Activated CD4-positive, alpha-beta T cell treated with anti-CD3 and anti-CD28 coated beads, Interleukin-2, amount 50 U/mL, for 48 hours (primary cell): ENCODE measurements at places on chromosomes 4 and X.
A peak's percentile ranks its signal among the peaks of the same experiment; 100 is the strongest.

GRCh38 chr4:162706632-162707031 is 460.1 kb downstream of the NAF1 start:
- DNase-seq = no peak

GRCh38 chrX:148609515-148610327 is 109.3 kb downstream of the AFF2 start:
- peak; percentile 15 for DNase-seq

DNA sequence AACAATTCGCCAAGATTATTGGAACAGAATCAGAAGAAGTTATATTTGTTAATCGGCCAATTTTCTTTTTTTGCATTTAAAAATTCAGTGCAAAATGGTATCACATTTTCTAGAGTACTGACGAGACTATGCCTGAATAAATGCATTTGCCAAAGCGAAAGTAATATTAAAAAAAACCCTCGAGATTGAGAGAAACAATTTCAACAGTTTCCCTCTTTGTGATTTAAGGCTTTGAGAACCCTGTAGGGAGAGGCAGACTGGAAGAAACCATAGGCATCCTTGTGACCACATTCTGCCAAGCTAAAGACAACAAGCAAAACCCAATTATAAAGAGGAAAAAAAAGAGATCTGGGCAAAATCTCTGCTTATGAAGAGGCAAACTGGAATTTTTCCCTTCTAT is 218.1 kb upstream of the GK2 start:
- no peak for DNase-seq

DNA sequence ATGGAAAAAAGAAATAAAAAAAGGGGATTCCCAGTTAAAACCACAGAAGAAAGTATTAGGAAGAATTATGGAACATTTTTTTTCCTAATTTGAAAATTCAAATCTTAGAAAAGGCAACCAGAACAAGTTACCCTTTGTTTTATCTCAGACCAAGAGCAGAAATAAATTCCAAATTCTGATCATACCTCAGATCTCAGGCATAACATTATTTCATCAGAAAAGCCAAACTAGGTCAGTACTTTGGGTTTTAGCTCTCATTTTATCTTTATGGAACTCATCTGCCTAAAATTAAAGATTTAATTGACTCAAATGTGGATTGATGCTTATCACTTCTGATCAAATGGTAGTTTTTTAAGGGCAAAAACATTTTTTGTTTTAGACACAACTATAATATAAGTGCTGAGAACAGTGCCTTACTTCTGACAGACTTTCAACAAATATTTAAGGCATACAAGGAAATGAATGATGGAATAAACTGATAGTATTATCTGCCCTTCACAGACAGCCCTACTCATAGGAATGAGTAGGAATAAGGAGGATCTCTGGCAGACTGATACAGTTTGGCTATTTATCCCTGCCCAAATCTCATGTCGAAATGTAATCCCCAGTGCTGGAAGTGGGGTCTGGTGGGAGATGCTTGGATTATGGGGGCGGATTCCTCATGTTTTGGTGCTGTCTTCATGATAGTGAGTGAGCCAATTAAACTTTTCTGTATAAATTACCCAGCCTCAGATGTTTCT is 245.3 kb upstream of the PITX2 start:
- DNase-seq = no peak

GRCh38 chr4:159142681-159143384 is 40.0 kb downstream of the RAPGEF2 start:
- no peak for DNase-seq

- no peak for DNase-seq
Observed at GRCh38 chrX:98203800-98204199, 1320.1 kb downstream of the RPA4 start.

GRCh38 chr4:119189638-119190037 is 22.9 kb upstream of the USP53 start:
- DNase-seq = no peak

DNA sequence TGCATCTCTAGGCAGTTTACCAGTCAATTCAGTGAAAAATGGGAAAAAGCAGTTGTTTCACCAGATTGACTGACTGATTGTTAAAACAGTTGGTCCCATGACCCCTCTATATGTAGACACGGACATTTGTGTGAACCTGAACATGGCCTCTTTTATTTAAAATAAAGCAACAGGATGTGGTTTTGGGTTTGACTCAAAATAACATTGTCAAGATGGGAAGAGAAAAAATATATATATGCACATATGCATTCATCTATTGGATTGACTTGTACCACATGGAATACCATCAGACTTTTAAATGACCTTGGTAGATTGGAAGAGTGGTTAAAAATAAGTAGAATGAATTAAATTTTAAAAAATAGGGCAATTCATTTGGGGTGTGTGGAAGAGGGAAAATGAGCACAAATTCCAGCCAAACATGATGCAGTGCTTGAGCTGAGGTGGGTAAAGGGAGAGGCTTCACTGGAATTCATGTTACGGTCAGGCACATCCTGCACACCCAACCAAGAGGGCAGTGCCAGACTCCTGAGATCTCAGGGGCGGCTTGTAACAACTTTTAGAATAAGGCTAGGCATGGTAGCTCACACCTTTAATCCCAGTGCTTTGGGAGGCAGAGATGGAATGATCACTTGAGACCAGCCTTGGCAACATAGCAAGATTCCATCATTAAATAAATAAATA is 560.7 kb upstream of the TENM3 start:
- DNase-seq = no peak

DNA sequence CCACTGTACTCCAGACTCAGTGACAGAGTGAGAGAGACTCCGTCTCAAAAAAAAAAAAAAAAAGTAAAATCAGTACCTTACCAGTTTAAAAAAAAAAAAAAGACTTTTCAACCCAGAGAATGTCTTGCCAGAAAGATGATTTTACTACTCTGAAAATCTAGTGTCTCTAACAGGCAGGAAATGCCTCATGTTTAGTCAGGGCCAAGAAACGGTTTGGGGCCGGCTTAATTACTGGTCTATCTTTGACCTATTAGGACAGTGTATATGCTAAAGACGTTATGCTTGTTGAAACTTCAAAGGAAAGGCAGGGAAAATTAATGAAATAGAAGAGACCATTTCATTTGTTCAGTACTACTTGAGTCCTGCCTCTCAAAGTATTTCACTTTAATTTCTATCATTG is 9.9 kb downstream of the BEND4 start:
- DNase-seq = no peak

DNA sequence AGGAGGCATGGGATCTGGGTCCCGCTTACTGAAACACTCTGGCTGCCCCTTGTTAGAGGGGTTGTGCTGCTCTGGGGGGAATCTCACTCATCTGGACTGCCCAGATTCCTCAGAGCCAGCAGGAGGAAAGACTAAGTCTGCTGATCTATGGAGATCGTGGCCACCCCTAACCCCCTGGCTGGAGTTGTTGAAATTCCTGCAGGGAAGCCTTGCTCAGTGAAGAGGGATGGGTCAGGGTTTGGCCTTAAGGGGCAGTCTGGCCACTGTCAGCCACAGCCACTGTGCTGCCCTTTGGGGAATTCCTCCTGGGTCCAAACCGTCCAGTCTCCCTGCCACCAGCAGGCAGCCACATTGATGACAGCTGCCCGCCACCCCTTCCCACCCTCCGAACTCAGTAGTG is 362.0 kb upstream of the AMOT start:
- DNase-seq = no peak

DNA sequence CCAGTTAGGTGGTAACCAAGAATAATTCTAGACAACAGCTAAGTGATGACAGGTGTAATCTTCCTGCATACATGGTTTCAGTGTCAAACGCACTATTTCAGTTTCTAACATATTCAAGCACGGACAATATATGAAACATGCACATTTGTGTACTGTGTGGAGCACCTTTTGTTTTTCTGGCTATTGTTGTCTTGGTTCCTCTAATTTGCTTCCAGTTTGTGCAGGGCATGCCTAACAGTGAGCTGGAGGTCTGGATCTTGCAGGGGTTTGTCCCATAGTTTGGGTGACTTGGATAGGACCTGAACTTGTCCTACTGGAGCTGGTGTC is 70.5 kb upstream of the TBC1D9 start:
- no peak for DNase-seq
